ENCODE measurements at places on chromosomes 5 and 9. TPM values are rescaled to one million over a fixed set of nuclear protein-coding genes. Genes with fewer than 3 reads are reported as not detected.

C9orf50 gene
- total RNA-seq = not detected

DNA sequence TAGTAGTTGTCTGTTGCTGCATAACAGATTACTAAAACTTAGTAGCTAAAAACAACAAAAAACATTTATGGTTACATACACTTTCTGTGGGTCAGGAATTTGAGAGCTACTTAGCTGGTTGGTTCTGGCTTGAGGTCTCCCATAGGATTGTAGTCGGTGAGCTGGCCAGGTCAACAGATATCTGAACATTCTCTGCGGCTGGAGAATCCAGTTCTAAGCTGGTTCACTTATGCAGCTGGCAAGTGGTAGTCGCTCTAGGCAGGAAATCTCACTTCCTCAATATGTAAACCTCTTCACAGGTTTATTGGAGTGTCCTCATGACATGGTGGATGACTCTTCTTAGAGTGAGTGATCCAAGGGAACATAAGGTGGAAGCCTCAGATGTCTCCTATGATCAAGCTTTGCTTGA, 65.7 kb upstream of the TNFAIP8 start:
- H3K4me3 ChIP-seq = 0 out of 2 replicates have a peak overlapping the region, but pooled peaks have one; percentile 0
- peaks cover 68% of the 10 kb centered on the region for H3K4me1 ChIP-seq
- DNase-seq = peak; percentile 59
- H3K27me3 ChIP-seq = no peaks in the 10 kb centered on the region
- peak overlapping the region; percentile 50 for H3K27ac ChIP-seq

- peak overlapping the region; percentile 84 for H3K4me3 ChIP-seq
- H3K4me1 ChIP-seq = peaks cover 9% of the 10 kb centered on the region
- peaks cover 10% of the 10 kb centered on the region for H3K27me3 ChIP-seq
- H3K27ac ChIP-seq = peak overlapping the region; percentile 36
These were observed 29.2 kb downstream of the EXOC3 start for GRCh38 chr5:472076-472655.

DNA sequence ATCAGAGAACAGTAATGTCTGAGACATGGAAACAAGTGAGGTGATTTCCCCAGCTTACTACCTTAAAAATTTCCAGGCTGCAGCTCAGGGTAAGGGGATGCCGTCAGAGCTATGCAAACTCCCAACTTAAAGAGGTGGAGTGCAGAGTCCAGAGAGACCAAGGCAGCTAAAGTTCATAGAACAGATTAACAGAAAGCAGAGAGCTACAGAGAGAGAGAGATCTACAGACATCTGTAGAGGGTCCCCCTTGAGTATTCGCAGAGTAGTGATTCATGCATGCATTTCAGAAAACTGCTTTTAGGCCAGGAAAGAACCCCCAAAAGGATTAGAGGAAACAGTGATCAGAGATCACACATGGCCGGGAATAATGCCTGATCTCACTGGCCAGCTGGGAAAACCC, 306.2 kb upstream of the PUM3 start:
- DNase-seq = no peak
- H3K36me3 ChIP-seq = no peaks in the 10 kb centered on the region
- H3K27me3 ChIP-seq = no peaks in the 10 kb centered on the region
- no peak overlapping the region for H3K27ac ChIP-seq

DNA sequence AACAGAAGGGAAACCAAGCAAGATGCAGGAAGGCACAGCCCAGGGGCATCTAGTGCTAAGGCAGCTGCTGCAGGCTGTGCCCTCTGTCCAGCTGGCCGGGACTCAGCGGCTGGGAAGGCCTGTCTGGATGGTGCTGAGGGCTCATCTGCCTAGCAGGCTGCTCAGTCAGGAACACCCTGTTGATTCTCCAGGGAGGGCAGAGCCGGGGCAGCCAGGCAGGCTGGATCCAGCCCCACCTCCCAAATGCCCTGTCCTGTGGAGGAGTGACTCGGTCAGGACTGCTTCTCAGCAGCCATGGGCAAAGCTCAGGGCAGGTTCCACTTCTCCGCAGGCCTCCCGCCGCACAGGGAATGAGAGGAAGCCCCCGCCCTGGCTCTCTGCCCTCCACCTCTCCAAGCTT, 7.8 kb upstream of the LCN9 start:
- H3K4me3 ChIP-seq = no peak overlapping the region
- no peaks in the 10 kb centered on the region for H3K36me3 ChIP-seq
- H3K27me3 ChIP-seq = peaks cover 6% of the 10 kb centered on the region
- no peak for DNase-seq
- H3K27ac ChIP-seq = no peak overlapping the region

- peak overlapping the region; percentile 89 for H3K27ac ChIP-seq
- no peak for DNase-seq
- no peaks in the 10 kb centered on the region for H3K27me3 ChIP-seq
- peaks cover 23% of the 10 kb centered on the region for H3K36me3 ChIP-seq
These were observed 483 bp downstream of the G3BP1 start for GRCh38 chr5:151772029-151772845.

DNA sequence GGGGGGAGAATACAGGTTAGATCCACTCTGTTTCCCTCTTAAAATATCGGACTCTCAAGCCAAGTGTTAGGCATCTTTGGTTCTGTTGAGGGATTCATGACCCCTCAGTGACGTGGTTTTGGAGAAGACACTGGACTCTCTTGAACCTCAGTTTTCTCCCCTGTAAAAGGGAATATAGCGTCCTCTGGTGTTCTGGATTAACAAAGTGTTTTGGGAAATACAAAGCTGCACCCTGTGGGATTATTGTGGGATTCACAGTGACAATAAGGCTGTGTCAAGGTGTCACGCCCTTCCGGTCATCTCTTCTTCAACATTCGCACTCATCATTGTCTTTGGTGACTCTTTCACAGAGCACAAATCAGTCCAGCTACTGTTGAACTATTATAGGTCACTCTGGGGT, 139.0 kb downstream of the IRX1 start:
- no peak overlapping the region for H3K27ac ChIP-seq
- H3K36me3 ChIP-seq = no peaks in the 10 kb centered on the region
- no peak overlapping the region for H3K4me3 ChIP-seq
- no peaks in the 10 kb centered on the region for H3K4me1 ChIP-seq

DNA sequence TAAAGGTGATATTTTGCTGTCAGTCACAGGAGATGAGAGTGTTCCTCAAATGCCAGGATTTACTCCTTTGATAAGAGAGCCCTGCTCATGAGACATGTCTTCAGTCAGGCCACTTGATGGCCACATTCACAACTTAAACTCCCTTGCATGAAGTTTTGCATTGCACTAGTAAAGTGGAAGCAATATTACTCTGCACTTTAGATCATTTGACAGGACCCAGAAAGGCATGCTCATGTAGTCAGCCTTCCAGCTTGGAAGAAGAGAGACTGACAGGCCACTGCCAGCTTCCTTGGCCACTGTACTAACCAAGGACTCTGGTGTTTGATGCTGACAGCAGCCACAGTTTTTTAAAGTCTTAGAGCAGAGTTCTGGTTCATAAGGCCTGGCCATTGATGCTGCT, 42.6 kb downstream of the NPR3 start:
- no peak overlapping the region for H3K4me3 ChIP-seq
- H3K27me3 ChIP-seq = no peaks in the 10 kb centered on the region
- peak; percentile 45 for DNase-seq

DNA sequence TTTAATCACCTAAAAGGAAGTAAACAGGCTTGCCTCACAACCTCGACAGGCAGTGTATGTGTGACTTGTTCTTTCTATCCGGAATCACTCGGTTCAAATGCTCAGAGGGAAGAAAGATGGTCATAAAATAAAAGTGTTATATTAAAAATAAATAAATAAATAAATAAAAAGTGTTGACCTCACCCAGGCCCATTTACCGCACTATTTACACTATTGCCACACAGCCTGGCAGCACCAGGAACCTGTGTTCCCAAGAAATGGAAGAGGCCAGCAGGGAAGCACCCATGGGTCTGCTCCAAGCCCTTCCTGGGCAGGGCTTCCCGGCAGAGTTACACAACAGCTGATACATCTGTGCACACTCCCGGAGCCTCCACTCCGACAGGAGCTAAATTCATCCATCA, 127.9 kb downstream of the EFNA5 start:
- H3K4me1 ChIP-seq = peaks cover 13% of the 10 kb centered on the region
- H3K36me3 ChIP-seq = no peaks in the 10 kb centered on the region
- DNase-seq = no peak
- no peak overlapping the region for H3K4me3 ChIP-seq
- peaks cover 2% of the 10 kb centered on the region for H3K27me3 ChIP-seq

DNA sequence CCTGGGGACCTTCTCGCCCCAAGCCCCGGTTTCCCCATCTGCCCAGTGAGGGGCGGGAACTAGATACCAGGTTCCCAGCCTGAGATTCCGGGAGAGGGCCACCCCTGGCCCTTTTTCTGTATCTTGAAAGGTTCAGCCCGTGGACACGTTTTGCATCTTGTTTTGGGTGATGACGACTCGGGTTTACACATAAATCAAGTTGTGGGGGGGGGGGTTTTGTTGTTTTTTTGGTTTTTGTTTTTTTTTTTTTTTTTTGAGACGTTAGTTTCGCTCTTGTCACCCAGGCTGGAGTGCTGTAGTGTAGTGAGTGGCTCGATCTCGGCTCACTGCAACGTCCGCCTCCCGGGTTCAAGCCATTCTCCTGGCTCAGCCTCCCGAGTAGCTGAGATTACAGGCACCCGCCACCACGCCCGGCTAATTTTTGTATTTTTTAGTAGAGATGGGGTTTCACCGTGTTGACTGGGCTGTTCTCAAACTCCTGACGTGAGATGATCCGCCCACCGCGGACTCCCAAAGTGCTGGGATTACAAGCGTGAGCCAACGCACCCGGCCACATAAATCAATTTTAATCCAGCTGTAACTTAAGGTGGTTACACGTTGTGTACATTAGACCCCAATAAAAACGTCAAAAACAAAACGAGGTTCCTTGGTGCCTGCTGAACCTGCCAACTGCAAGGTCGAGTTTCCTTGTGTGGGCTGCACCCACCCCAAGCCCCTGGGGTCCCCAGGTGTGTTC, 1.1 kb upstream of the BRD3 start:
- DNase-seq = no peak
- H3K4me1 ChIP-seq = peaks cover 22% of the 10 kb centered on the region
- H3K27me3 ChIP-seq = peaks cover 43% of the 10 kb centered on the region
- no peaks in the 10 kb centered on the region for H3K36me3 ChIP-seq
- H3K4me3 ChIP-seq = peak overlapping the region; percentile 88

DNA sequence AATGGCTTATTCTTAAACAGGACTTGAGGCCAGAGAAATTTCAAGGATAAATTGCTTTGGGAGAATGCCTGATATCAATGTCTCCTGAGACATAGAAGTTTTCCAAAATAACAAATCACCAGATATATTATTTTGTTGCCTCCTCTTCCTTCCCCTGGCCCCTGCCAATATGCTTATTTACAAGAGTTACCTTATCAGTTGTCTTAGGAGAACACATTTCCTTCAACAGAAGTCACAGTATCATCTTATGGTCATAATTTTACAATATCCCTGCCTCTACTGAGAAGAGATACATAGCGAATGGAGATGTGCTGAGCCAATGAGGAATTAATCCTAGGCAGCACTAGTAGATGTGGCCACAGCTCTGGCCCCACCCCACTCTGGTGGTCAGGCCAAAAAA, 43.1 kb downstream of the TMEM252 start:
- no peaks in the 10 kb centered on the region for H3K36me3 ChIP-seq
- H3K27me3 ChIP-seq = peaks cover 5% of the 10 kb centered on the region
- H3K4me3 ChIP-seq = no peak overlapping the region
- no peak overlapping the region for H3K27ac ChIP-seq
- peaks cover 18% of the 10 kb centered on the region for H3K4me1 ChIP-seq

GLDC gene
- total RNA-seq = 0.33 TPM

STPG3 gene
- not detected for total RNA-seq

DNA sequence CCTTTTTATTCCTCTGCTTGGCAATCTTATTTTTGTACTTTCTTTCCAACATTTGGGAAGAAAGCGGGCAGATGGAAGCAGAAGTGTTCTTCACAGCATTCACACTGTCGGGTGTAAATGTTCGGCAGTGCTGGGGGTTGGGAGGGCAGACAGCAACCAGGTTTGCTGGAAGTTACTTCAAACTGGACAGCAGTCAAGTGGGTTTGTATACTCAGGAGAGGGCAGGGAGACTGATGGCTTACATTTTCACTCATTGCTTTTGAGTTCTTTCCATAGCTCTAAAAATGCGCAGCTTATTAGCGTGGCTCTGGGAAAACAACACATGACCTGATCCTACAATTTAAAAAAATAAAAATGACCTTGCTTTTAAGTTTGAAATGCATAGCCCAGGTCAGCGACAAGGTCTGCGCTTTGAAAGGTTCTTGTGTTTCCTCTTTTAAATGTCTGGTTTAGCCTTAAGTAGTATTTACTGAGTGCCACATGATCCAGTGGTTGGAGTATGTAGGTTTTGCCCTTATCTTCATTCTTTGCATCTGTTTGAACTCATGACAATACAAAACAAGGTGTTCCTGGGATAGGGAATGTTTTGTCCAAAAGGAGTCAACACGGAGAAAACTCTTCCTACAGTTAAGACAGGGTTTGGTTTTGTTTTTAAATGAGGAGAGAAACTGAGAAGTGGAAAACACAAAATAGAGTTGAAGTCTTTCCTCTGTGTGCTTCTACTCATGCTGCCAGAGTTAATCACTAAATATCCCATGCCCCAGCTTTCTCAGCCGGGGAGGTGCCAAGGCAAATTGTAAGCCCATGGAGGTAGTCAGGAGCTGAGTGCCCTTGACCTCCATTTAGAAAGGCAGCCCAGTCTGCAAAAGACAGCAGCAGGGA, 132.7 kb upstream of the DMRT1 start:
- H3K27ac ChIP-seq = peak overlapping the region; percentile 79
- no peak for DNase-seq
- H3K27me3 ChIP-seq = no peaks in the 10 kb centered on the region
- H3K4me3 ChIP-seq = peak overlapping the region; percentile 90

GRCh38 chr9:119252671-119253299, 116.5 kb downstream of the BRINP1 start:
- no peak overlapping the region for H3K4me3 ChIP-seq
- no peaks in the 10 kb centered on the region for H3K27me3 ChIP-seq
- H3K27ac ChIP-seq = no peak overlapping the region
- H3K4me1 ChIP-seq = no peaks in the 10 kb centered on the region

DNA sequence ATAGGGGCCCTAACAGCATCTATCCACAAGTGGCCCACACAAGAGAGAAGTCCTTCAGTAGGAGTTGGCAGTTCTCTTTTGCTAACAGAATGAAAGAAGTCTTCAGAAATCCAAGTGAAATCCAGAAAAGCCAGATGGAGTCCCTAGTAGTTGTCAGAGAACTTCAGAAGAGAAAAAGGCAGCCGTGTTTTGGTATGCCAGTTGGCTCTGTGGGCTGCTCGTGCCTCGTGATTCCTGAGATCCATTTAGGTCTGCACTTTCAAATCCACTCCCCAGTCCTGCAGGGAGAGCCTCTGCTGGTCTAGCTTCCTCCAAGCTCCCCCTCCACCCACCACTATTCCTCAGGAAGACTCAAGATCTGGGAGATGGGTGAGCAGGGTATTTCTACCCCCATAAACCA, 69.0 kb downstream of the CFAP90 start:
- H3K4me1 ChIP-seq = no peaks in the 10 kb centered on the region
- H3K27me3 ChIP-seq = peaks cover 3% of the 10 kb centered on the region
- H3K36me3 ChIP-seq = no peaks in the 10 kb centered on the region
- no peak for DNase-seq

MAST4 gene
- 5.6 TPM for total RNA-seq

- peak overlapping the region; percentile 35 for H3K4me3 ChIP-seq
- no peaks in the 10 kb centered on the region for H3K27me3 ChIP-seq
- 0 out of 2 replicates have a peak overlapping the region, but pooled peaks have one; percentile 19 for H3K27ac ChIP-seq
- no peaks in the 10 kb centered on the region for H3K36me3 ChIP-seq
These were observed 38.2 kb downstream of the CPEB4 start for GRCh38 chr5:173926359-173926758.

- peak overlapping the region; percentile 89 for H3K4me3 ChIP-seq
- H3K4me1 ChIP-seq = peaks cover 53% of the 10 kb centered on the region
- peak; percentile 37 for DNase-seq
- H3K27ac ChIP-seq = peak overlapping the region; percentile 84
- no peaks in the 10 kb centered on the region for H3K27me3 ChIP-seq
- H3K36me3 ChIP-seq = peaks cover 16% of the 10 kb centered on the region
These were observed 79.9 kb downstream of the FNBP1 start for GRCh38 chr9:129962889-129963703.

GRCh38 chr5:175706499-175706898, 48.6 kb downstream of the HRH2 start:
- no peaks in the 10 kb centered on the region for H3K36me3 ChIP-seq
- no peak overlapping the region for H3K4me3 ChIP-seq
- no peak for DNase-seq
- peaks cover 2% of the 10 kb centered on the region for H3K27me3 ChIP-seq

Data from HFFc6 (cell line).